ENCODE measurements at places on chromosomes 1 and 21.

DNA sequence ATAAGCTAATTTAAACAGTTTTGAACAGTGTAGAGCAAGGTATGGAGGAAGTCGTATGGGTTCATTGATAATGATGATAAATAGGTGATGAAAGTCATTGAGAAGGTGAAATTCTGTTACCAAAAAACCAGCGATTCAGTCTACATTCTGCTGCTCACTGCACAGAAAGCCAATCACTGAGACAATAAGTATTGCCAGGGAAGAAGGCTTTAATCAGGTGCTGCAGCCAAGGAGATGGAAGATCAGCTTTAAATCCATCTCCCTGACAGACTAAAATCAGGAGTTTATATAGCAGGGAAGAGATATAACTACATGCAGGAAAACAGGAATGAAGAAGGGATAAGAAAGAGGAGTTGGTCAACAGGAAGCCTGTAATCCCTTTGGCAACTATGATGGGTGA, 361.3 kb upstream of the C1orf174 start:
- DNase-seq: no peak

DNA sequence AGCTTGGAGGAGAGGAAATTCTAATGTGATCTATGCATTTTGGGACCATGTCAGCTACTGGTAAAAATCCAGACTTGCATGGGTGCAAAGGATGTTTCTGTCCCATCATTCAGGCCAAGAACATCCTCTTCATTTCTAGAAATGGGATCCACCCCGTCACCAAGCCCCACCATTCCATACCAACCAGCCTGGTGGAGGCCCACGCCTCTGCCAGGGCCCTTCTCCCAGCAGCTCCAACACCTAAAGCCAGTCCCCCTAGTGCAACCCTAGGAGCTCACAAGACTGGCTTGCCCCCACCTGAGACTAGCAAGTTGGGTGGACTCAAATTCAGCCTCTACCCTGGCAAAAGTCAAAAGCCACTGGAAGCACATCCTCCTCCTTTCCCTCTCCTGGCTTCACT, 1.9 kb downstream of the ARHGEF11 start:
- DNase-seq: no peak

- DNase-seq: no peak
Measured at GRCh38 chr21:45550522-45551210, 8.4 kb upstream of the SLC19A1 start.

DNA sequence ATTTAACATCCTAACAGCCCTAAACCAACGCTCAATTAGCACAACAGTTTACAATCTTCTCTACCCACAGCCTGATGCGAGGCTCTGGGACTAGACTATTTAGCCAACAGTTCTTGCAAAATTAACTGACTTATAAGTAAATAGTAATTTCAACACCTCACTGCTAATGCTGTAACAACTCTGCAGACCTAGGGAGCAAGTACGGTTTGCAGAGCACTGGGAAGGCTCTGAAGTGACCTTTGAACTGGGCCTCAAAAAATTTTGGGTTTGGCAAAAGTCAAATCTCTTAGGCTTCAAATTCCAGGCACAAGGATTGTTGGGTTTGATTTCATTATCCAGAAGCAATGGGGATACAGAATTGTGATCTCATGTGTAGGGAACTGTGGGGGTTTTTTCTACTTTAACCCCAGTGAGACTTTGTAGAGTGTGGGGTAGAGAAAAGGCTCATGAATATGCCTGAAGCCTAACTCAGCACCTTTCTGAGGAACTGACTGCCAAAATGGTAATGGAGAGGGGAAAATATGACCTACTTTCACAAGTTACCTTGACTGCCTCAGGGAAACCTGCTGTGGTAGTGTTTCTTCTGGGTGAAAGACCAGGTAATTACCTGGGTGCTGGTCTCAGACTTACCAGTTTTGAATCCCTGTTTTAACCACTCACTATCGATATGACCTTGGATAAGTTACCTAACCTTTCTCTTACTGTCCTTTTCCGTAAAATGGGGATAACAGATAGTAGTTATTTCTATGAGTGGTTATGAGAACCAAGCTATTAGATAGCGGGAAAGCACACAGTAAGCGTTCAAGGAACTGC, 889 bp upstream of the TXLNA start:
- DNase-seq: peak; percentile 36

DNA sequence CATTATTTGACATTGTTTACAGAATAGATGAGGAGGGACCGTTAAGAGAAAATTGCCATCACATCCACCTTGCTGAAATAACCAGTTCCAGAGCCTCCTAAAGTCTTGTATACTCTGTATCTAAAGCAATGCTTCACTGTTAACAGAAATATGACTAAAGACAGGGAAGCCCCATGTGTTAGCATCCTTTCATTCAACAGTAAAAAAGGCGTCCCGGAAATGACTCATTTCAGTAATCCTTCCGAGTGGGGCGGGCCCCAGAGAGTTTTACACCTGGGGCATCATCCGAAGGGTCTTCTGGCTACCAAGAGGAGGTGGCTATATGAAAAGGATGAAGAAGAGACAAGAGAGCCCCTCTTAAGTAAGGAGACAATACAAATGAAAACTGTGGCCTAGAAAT, 227.2 kb downstream of the SLC45A1 start:
- DNase-seq: no peak

DNA sequence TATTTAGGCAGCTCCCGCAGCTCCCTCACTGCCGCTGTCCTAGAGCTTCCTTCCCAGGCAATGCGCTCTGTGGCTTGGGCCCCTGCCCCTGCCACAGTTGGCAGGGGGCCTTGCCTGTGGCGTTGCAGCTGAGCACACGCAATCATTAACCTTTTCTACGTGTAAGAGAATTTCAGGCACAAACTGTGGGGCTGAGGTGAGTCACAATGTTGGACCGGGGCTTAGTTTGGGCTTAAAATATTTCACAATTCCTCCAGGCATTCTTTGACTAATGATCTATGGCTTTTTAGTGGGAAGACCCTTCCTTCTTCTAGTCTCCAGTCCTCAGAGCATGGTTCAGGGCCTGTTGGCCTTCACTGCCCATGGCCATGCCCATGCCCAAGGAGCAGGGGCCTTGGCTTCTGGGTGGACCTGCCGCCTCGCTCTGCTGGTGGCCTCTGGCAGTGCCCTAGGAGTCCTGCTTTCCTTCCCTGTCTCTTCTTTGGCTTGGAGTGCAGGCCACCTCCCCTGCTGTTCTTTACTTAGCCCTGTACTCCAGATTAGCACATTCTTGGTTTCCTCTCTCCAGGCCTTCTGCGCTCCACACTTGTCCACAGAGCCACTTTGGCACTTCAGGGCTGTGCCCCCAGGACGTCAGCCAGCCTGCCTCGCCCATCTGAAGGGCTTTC, 39.2 kb downstream of the MAPKAPK2 start:
- DNase-seq: no peak

GRCh38 chr1:53166366-53166765, 23.9 kb upstream of the SLC1A7 start:
- DNase-seq: no peak

GRCh38 chr21:43731476-43731875, 12.5 kb downstream of the PDXK start:
- no peak for DNase-seq

GRCh38 chr1:112285316-112285715, 110.7 kb upstream of the CTTNBP2NL start:
- peak; percentile 10 for DNase-seq

DNA sequence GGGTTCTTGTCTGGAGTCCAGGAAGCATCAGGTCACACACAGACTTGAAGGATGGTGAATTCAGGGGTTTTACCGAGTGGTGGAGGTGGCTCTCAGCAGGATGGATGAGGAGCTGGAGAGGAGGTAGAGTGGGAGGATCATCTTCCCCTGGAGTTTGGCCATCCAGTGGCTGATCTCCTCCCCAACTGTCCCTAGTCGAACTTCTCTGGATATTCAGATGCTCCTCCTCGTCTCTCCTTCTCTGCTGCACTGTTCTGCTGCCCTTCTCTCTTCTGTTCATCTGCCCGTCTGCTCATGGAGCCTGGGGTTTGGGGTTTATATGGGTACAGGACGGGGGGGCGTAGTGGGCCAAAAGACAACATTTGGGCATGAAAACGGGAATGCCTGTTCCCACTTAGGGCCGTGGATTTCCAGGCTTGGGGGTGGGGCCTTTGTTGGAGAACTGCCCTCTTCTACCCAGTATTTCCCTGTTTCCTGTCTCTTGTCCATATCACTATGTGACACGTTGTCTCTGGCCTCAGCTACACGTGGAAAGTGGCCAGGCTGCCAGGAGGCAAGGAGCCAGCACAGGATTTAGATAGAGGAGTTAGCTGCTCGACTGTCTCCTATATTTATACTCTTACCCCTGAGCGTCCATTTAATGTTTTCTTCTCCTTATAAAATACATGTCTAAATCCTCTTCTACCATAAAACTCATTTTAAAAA, 76.7 kb downstream of the SIPA1L2 start:
- DNase-seq: peak; percentile 50

DNA sequence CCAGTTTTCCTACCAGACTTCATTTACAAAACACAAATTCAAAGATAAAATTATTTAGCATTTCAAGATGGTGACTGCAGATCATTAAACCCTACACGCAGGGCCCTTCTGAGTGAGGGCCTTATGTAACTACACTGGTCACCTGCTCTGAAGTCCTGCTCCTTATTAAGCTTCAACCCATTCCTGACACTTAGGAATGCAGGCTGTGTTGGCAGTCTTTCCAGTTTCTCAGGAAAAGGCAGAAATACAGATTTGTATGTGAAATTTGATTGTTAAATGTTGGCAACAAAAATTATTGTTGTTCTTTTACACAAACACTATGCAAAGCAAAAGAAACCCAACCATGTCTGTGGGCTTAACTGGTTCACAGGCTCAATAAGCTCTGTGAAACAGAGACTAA, 25.8 kb upstream of the BCAS2 start:
- DNase-seq: no peak

DNA sequence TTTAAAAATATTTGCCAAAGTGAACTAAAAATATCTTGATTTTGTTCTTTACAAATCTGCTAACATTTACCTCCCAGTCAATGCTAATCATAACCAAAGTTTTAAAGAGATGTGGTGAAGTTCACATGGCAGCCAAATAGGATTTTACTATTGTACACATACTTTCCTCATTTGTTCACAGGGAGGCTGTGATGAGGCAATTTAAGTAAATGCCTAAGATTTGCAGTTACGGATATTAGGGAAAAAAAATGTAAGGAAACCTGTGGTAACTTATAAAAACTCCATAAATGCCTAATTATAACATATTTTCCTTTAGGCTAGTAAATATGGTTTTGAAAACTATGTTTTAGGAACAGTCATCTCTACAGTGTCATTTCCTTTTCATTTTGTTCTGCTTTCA, 32.4 kb downstream of the RGS5 start:
- no peak for DNase-seq

DNA sequence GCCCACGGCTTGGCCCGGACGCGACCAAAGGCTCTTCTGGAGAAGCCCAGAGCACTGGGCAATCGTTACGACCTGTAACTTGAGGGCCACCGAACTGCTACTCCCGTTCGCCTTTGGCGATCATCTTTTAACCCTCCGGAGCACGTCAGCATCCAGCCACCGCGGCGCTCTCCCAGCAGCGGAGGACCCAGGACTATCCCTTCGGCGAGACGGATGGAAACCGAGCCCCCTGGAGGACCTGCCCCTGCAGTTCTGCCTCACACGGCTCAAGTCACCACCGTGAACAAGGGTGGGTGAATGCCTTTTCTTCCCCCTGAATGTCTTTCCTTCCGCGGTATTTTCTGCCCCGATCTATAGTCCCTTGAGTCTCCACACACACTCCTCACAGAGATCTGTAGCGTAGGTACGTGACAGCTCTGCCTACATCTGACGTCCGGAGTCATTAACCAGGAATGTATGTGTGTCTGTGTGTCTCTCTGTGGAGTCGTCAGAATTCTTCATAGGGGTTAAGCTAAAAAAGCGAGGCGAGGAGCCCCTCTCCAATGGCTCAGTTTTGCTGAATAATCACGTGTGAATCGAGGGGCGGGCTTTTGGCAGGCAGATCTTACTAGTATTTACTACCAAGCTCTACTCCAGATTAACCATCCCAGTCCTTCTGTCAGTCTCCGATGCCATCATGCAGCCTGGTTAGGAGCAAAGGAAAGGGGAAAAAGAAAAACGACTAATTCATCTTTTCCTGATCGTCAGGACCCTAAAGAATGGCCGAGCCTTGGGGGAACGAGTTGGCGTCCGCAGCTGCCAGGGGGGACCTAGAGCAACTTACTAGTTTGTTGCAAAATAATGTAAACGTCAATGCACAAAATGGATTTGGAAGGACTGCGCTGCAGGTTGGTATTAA, at the start of gene CDKN2C:
CDKN2C (plus strand) TSS at position 635 of the 898 bp plus-strand sequence; CDS start at position 759, 124 bp downstream.
- peak; percentile 88 for DNase-seq

DNA sequence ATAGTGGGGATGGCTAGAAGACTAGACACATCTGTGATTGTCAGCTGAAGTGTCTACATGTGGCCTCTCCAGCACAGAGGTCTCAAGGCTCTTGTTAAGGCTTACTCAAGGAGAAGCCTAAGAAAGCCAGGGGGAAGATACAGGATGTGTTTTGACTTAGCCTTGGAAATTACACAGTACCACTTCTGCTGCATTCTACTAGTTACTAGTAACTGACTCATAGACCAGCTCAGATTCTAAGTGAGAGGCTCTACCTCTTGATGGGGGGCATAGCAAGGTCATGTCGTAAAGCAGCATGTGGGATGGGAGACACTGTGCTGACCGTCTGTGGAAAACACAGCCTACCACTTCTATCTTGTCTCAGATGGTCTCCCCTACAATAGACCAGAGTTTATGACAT, 99.5 kb downstream of the UBE2U start:
- no peak for DNase-seq

DNA sequence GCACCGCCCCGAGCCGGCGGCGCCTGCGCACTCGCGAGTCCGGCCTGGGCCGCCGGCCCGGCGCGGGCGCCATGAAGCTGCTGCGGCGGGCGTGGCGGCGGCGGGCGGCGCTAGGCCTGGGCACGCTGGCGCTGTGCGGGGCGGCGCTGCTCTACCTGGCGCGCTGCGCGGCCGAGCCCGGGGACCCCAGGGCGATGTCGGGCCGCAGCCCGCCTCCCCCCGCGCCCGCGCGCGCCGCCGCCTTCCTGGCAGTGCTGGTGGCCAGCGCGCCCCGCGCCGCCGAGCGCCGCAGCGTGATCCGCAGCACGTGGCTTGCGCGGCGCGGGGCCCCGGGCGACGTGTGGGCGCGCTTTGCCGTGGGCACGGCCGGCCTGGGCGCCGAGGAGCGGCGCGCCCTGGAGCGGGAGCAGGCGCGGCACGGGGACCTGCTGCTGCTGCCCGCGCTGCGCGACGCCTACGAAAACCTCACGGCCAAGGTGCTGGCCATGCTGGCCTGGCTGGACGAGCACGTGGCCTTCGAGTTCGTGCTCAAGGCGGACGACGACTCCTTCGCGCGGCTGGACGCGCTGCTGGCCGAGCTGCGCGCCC, at the start of gene B3GALT6:
B3GALT6 (plus strand) TSS at position 30 of the 588 bp plus-strand sequence; CDS start at position 72, 42 bp downstream.
- DNase-seq: no peak

All from mesenchymal stem cell (in vitro differentiated cells and primary cell).